ENCODE measurements at places on chromosomes 2 and 18.

- no peak for DNase-seq
Observed at GRCh38 chr2:189409131-189409530, 32.1 kb upstream of the WDR75 start.

GRCh38 chr2:85181134-85181631, 48.0 kb downstream of the TCF7L1 start:
- DNase-seq, result no peak

DNA sequence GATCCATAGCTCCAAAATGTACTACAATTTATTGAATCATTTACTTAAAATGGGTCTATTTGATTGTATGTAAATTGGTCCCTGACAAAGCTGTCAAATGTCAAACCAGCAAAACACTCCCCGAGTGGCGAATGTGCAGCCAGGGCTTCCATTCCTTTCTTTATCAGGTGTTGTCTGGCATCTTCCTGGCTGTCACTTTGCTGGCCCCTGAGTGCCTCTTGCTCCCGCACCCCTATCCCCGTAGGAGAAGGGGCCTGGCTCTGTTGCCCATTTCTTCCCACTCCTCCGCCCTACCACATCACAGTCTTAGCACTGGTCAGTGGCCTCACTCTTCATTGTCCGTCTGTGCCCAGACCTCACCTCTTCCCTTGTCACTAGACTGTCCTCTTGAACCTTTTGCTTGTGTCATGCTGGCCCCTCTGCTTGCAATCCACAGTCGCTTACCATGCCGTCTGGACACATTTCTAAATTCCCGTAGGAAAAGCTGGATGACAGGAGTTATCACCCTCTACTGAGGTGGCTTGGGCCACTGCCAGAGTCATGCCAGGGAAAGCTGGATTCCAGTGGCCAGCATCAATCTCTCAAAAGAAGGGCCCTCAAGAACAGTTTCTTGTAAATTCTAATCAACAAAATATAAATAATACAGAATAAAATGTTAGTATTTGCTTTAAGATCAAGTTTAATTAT, 15.4 kb downstream of the UBE2F start:
- no peak for DNase-seq

DNA sequence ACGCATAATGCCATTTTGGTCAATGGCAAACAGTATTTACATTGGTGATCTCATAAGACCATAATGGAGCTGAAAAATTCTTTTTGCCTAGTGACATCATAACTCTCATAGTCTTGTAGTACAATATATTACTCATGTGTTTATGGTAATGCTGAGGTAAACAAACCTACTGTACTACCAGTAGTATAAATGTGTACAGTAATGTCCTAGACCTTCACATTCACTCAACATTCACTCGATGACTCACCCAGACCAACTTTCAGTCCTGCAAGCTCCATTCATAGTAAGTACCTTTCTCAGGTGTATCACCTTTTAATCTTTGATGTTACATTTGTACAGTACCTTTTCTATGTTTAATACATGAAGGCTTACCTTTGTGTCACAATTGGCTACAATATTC, 558.2 kb upstream of the PIK3C3 start:
- no peak for DNase-seq

DNA sequence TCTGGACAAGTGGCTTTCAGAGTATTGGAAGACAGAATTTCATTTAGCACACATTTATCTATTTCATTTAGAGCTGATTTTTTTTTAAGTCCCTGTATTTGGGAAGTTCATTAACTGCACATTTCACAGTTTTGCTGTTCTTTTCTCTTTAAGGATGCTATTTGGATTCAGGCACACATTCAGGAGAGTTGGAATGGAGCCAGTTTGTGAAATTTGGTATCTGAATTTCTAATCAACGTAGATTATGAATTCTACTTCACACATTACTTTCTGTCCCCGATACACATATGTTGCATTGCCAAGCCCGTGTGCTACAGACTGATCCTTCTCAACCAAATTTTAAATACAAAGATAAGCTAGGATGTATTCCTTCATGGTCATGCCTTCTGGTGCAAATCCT, 503.9 kb downstream of the IRS1 start:
- DNase-seq, result no peak

DNA sequence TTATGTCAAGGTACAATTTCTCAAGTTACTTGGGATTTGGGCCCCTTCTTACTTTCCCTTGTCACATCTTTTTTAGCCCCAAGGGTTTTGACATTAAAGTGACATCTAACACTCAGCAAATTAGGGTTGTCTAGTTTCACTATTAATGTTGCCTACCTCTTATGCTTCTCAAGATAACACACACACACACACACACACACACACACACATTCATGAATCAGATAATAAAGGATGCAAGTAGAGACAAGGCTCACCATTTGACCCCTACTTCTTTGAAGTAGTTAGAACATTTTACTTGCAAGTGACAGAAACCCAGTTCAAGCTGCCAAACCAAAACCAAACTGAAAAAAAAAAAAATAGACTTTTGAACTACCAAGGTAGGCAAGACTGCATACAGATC, 138.8 kb downstream of the TRIB2 start:
- DNase-seq, result no peak

DNA sequence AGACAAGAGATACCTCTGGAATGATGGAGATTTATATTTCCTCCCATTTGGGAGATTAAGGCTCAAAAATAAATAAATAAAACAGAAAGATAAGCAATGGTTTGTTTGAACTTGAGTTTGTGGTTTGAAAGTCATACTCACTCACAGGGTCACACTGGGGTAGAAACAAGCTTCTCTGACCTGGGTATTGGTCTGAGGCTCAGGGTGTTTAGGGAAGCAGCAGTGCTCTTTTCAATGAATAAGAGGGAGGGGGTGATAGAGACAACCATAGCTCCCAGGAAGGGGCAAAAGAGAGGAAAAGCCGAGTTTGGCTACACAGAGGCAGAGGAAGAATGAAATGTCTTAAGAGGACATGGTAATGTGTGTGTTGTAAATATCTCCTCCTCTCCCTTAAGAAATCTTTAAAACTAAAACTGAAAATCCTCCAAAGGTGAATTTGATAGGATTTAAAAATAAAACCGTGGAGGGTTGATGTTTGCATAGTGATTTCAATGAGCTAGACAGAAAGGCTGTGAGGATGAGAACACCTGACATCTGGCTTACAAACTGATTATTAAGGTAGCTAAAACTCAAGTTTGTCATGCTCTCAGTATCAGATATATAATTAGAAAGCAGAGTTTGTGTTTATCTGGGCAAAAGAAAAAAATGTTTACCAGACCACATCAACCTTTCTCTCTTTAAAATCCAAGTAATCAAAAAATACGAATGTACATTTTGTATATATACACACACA, 159.9 kb upstream of the TMEFF2 start:
- no peak for DNase-seq

DNA sequence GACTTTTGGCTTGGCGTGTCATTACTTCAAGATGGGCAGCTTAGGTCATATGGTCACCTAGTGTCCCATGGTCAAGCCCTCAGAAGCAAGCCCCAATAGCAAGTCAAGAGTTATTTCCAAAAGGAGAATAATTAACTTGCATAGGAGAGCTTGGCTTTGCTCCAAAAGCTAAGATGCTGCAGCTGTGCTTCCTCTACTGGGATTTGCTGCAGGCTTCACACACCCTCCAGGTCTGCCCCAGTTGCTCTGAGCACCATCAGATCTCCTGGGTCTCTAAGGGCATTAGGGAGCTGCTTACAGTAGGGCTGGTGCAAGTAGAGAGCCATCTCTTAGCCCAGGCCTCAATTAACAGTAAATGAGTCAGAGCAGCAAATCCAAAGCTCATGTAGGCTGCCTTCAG, 46.6 kb downstream of the THUMPD2 start:
- DNase-seq, result no peak

GRCh38 chr2:104915107-104915793, 61.3 kb downstream of the POU3F3 start:
- no peak for DNase-seq

DNA sequence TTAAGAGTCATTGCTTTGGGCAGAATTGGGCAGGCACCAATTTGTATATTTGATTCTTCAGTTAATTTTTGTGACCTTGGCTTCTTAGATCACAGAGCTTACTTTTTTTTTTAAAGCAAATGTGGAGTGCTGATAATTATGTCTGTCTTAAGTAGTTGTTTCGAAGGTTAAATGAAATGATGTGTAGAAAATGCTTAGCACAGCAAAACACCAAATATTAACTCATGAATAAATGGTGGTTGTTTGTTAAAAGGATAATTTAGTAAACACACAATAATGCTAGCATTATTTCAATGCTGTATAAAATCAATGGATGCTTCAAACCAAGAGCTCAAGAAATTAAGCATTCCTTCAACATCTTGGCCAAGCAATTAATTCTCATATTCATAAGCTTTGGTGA, 143.4 kb downstream of the LPIN1 start:
- DNase-seq, result no peak

- DNase-seq, result no peak
Observed at GRCh38 chr2:84855731-84856130, 25.2 kb downstream of the TRABD2A start.

- no peak for DNase-seq
Observed at GRCh38 chr18:48742706-48743475, 204.1 kb downstream of the CTIF start.

DNA sequence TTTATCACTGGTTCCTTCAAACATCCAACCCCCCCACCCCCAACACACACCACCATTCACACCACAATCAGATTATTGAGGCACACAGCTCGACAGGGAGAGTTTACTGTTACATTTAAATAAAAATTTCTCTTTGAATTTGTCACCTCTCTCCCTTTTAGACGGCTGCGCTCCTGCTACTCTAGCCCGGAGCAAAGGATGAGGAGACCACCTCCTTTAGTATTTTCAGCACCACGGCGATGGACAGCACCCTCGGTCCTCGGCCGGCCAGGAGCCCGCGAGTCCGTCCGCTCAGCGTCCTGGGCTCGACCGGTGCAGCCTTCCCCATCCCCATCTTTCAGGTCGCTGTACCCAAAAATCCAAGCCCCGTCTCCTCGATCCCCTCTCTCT, 892 bp downstream of the CELF4 start:
- DNase-seq, result no peak

- DNase-seq, result no peak
Observed at GRCh38 chr2:204869132-204869823, 324.0 kb downstream of the PARD3B start.

- no peak for DNase-seq
Observed at GRCh38 chr2:8872821-8873432, 35.5 kb upstream of the KIDINS220 start.

DNA sequence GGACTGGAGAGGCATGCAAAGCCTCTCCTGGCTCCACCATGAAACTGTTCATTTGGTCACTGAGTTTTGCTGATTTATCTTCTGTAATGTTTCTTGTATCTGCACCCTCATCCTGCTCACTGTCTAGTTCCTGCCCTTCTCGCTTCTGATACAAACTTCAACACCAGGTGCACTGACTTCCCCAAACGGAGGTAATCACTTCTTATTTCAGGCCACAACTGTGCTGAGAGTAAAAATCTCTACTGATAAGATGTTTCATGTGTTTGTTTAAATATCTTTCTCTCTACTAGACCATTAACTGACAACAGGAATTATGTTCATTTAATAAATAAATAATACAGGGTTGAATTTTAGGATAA, 10.9 kb upstream of the NT5C1B start:
- DNase-seq, result no peak

DNA sequence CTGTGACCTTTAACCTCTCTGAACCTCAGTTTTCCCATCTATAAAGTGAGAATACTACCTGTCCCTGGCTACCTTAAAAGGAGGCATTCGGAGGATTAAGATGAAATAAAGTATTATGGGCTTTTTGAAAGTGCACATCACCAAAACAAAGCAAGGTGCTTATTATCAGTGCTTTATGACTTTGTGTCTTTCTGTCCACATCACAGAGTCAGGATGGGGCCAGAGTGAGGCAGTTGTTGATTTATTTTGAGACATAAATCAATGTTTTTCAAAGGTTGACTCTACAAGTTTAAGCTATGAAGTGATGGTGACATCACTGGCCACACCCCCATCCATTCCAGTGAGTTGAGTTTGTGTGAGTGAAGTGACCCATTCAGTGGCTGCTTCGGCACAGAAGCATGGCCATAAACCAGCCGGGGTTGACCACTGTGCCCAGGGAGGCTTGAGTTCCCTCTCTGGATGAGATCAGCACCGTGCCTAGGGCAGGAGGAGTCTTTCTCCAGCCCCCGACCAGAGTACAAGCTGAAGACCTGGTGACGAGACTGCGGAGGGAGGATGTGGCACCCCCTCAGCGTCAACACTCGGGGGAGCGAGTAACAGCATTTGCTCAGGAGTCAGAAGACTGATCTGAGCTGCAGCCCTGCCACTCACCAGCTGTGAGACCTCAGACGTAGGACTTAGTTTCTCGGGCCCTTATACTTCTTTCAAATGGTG, 89.0 kb upstream of the PPP1CB start:
- DNase-seq, result no peak

DNA sequence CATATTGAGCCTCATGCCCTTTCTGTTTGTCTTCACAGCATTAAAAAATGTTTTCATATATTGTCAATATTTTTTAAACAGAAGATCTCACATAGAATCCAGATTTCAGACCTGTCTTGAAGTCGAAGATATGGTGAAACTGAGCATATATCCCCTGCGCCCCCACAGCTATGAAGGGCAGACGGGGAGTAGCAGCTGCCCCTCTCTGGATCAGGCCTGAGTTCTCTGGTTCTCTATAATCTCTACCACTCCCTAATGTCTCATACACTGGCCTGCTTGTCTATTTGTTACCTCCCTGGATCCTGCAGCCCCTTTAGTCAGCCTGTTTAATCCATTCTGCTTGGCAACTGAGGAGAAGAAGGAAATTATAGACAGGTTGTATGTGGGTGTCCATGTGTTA, 122.4 kb downstream of the LNPK start:
- DNase-seq, result no peak

- DNase-seq, result no peak
Observed at GRCh38 chr2:230443541-230443940, 27.5 kb downstream of the SP100 start.

DNA sequence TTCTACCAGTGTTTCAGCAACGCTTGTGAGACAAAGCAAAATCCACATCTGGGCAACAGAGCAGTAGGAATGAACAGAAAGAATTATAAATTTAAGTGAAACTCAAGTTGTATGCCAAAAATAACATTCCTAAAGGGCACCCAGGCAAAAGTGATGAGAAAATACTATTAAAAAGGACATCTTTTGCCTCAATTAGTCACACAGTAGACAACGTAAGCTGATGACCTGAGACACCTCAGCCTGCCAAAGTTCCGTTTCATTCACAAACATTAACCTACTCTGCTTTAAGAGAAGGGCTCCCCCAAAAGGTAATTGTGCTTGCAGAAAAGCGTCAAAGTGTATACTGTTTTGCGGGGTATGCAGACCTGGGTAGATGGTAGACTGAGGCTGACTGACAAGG, 7.2 kb downstream of the HDLBP start:
- no peak for DNase-seq

DNA sequence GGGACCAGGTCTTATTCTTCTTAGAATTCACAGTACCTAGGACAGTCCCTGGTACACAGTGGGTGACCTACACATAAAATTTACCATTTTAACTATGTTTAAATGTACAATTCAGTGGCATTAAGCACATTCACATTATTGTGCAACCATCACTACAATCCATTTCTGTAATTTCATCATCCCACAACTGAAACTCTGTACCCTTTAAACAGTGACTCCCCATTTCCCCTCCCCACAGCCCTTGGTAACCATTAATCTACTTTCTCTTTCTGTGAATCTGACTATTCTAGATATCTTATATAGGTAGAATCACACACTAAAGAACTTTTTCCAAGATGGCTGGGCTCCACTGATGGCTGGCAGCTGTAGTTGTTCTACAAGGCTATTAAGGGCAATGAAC, 41.6 kb downstream of the GFPT1 start:
- DNase-seq, result no peak

- no peak for DNase-seq
Observed at GRCh38 chr2:224492531-224492930, 90.6 kb upstream of the FAM124B start.
